Cardiac muscle cell (in vitro differentiated cells and primary cell): ENCODE measurements at places on chromosomes 11 and 22. TPM values are rescaled to one million over a fixed set of nuclear protein-coding genes. Genes with fewer than 3 reads are reported as not detected.

Gene ASCL2
- total RNA-seq = 0.39 TPM in 1 of 2 replicates, not detected in the other

Gene CHADL
- total RNA-seq = 3.3 and 4.0 TPM in 2 replicates

DNA sequence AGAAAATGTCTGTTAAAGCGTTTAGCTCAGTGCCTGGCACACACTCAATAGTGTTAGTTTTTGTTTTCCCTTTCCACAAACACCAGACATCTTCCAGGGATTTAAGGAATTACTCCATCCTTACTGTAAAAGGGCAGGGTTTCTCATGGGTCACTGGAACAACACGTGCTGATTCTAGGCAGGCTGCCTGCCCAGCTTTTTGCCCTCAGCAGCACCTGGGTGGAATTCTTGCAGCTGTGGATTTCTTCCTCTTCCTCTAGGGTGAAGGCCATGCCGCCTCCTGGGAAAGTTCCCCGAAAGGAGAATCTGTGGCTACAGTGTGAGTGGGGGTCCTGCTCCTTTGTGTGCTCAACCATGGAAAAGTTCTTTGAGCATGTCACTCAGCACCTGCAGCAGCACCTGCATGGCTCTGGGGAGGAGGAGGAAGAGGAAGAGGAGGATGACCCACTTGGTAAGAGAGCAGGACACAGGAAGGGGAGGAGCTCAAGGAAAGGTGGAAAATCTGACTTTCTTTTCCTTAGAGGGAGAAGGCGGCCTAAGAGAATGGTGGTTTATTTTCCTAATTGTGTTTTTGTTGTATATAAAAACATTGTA lies 5.4 kb downstream of the HINFP start:
- no peak for DNase-seq

DNA sequence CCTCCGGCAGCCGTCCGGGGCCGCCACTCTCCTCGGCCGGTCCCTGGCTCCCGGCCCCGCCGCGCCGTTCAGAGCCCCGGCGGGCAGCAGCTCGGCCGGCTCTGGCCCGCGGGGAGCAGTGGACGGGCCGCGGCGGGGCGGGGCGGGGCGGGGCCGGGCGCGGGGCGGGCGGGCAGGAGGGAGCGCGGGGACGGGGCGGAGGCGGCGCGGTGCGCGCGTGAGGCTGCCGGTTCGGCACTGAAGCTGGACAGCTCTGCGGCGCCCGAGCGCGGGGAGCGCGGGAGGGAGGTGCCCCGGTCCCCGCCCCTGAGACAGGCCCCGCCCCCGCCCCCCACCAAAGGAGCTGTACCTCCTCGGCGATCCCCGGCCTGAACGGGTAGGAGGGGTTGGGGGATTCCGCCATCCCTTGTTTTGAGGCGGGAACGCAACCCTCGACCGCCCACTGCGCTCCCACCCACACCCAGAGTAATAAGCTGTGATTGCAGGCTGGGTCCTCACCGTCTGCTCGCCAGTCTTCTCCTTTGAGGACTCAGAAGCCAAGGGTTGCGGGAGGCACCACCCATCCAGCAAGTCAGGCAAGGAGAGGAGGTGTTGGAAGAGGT lies at the start of gene DRD2:
Gene DRD2 (minus strand): TSS at position 239 of the 602 bp plus-strand sequence. CDS start 50,747 bp downstream, outside the sequence.
- DNase-seq = peak; percentile 27

GRCh38 chr22:31680861-31681341 lies 18.9 kb upstream of the PISD start:
- DNase-seq = peak; percentile 62

- DNase-seq = peak; percentile 48
Measured at GRCh38 chr11:76910620-76911414, 50.1 kb downstream of the ACER3 start.

DNA sequence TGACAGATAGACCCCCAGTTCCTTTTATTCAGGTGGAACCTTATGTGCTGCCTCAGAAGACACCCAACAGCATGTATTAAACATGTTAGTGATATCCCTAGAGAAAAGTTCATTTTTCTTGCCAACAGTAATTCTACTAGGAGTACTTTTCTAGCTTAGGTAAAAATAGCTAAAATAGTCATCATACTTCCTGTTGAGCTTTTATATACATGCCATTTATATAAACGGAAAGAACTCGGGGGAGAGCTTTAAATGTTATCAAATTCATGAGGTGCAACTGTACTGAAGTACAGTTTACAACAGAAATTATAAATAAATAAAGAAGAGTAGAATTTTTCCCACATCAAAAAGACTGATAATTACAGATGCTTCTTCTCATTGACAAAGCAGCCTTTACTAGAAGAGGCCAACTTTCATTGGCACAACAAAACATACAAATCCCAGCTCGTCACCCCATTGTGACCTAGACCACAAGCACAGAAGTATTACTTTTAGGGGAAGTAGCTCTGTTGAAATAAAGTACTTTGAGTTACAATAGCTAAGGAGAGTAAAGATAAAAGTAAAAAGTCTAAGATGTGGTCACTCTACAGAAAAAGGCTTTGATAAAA lies 59.1 kb upstream of the POU2AF2 start:
- DNase-seq = no peak

DNA sequence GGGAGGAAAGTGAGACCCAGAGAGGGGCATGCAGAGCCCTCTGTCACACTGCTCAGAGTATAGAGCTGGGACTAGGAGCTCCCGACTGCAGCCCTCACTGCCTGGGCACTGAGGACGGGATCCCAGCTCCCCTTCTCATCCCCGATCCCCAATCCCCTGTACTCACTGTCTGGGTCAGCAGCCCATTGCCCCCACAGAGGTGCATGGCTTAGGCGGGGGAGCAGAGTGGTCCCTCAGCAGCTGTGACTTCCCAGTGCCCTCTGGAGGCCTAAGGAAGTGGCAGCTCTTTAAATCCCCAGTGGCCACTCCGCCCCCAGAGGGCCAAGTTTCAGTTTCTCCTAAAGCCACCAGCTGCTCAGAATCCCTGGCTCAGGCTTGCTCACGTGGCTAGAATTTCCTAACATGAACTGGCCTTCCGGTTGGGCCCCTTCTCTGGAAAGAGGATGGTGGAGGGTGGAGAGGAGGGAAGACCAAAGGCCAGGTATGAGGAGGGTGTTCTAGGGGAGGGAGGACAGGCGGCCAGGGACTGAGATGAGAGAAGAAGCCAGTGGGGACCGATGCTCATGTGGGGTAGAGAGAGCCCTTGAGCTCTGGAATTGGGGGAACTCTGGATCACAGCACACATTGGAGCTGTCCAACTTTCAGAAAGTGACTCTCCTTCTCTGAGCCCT lies at the start of gene BATF2:
Gene BATF2 (minus strand): TSS at position 262 of the 671 bp plus-strand sequence. CDS start 57 bp downstream, at position 205.
- DNase-seq = peak; percentile 76

DNA sequence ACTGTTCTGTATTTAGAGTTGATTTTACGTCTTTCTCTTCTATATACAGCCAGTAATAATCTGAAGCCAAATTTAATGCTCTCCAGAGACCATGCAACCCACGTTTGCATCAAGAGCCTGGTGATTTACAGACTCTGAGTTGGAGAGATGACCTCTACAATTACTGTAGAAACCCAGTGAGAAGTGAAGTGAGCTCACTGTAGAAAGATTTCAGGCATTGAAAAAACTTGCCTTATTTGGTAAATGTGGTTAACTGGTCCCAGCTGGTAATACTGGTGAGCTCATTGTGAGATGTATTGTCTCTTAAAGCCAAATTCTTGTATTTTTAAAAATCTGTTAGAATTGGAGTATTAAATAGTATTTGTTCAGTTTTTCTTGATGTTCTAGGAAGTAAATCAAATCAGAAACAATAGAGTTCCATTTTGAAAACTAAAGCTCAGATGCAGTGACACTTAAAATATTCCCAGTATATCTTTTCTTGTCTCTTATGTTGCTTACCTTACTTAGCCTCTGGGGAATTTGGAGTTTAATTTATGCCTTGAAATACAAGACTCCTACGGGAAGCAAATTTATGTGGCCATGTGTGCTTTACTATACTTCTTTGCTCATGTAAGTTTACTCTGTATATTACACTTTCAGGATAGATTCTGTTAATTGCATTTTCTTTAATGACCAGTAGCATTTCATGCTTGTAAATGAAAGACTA lies 189.9 kb downstream of the ARHGAP42 start:
- DNase-seq = peak; percentile 96

- no peak for DNase-seq
Measured at GRCh38 chr11:101816613-101817012, 98.2 kb upstream of the CEP126 start.

DNA sequence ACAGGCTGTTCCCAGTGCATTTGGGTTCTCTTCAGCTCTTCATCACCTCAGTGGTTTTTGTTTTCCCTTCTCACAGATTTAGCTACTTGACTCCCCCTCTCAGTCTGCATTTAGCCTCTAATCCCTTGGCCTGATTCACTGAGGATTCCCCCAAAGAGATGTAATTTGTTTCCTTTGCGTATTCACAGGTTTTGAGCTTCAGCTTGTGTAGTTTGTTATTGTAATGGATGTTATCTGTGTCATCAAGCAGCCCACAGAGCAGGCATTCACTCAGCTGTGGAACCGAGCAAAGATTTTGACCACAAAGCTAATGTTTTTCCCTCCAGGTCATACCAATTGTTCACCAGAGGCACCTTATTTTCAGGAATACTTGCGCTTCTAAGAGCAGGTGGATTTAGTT lies 6.4 kb upstream of the ME3 start:
- no peak for DNase-seq
